ENCODE measurements at places on chromosomes 2 and 18. TPM values are rescaled to one million over a fixed set of nuclear protein-coding genes. Genes with fewer than 3 reads are reported as not detected.

Gene ITGA4
- total RNA-seq = 0.96 TPM

Gene GPBAR1
- total RNA-seq = 1.9 TPM

Gene DRC1
- total RNA-seq = not detected

Gene DNAJC5G
- total RNA-seq = 0.59 TPM

Gene STARD6
- total RNA-seq = not detected

Gene GPR155
- 13.7 TPM for total RNA-seq

GRCh38 chr18:79573921-79574491 is 105.6 kb upstream of the CTDP1 start:
- no peaks in the 10 kb centered on the region for H3K36me3 ChIP-seq
- no peak overlapping the region for H3K27ac ChIP-seq
- DNase-seq = no peak
- H3K4me3 ChIP-seq = no peak overlapping the region

DNA sequence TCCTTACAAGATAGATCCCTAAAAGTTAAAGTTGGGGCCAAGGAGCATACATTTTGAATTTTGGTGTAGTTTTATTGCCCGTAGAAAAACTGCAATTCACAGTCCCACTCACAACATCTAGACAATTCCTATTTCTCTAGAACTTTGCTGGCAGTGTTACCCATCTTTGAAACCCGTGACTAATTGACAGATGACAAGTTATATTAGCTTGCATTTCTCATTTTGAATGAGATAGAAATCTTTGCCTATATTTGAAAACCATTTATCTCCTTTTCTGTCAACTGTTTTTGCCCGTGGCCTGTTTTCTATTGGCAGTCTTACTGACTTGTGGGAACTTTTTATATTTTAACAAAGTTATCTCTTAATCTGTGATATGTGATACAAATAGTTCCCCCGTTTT is 50.0 kb downstream of the OXER1 start:
- DNase-seq = no peak
- no peaks in the 10 kb centered on the region for H3K4me1 ChIP-seq
- peaks cover 4% of the 10 kb centered on the region for H3K36me3 ChIP-seq
- H3K27me3 ChIP-seq = no peaks in the 10 kb centered on the region
- no peak overlapping the region for H3K27ac ChIP-seq

DNA sequence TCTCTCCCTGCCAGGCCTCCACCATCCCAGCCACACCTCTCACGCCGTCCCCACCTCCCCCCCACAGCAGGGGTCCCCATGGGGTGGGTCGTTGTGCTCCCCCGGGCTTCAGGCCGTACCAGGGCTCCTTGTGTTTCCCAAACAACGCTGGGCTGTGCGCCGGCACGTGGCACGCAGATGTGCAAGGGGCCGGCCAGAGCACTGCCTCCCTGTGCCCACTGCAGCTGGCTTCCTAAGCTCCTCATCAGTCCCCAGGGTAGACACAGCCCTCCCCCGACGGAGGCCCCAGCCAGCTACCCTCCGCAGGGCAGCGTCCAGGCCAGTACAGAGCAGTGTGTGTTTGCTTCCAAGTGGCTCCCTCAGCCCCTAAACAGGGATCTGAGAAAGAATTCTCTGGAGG is 34.0 kb downstream of the BIN1 start:
- H3K4me1 ChIP-seq = peaks cover 7% of the 10 kb centered on the region
- H3K27me3 ChIP-seq = no peaks in the 10 kb centered on the region
- no peak overlapping the region for H3K27ac ChIP-seq
- no peak for DNase-seq
- H3K4me3 ChIP-seq = no peak overlapping the region
- no peaks in the 10 kb centered on the region for H3K36me3 ChIP-seq

DNA sequence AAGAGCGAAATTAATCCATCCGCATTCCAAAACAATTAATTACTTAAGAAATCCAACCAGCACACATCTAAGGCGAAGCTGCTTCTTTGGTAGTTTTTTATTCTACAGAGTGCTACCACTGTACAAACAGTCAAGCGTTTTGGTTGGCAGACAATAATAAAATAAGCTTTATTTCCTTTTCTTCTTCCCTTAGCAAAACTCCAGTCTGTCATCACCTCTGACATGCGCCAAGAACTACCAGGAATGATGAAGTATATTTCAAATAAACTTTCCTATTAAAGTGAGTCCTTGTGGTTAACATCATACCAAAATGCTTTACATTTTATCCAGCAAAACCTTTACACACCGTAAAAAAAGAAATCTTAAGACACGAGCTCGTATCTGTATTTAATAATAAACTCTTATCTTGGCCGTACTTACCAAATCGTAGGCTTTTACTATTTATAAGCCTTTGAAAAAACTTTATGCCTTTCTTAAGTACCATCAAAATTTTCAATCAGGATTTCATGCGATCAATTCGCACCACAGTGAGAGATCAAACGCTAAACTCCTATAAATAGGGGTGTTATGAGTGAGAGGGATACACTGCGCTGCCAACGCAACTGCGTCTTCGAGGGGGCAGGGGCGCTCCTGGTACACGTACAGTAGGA is 1.3 kb downstream of the ATL2 start:
- no peak for DNase-seq
- no peaks in the 10 kb centered on the region for H3K36me3 ChIP-seq
- peaks cover 32% of the 10 kb centered on the region for H3K4me1 ChIP-seq
- peak overlapping the region; percentile 95 for H3K27ac ChIP-seq

DNA sequence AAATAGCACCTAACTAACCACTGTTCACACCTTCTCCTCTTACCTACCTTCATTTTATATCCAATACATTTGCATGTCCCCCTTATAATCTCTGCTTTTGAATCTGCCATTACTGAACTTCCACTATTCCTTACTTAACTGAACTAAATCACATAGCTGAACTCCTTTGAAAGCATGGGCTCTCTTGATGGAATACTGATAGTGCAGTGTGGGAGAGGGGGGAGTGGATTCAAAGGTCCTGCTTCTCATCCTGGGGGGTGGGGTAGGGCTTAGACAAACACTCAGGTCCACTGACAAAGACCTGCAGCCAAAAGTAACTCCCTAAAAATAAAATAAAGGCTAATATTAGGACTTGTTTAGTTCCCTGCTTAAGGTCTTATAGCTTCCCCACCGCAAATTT is 8.6 kb downstream of the MCEE start:
- H3K27me3 ChIP-seq = no peaks in the 10 kb centered on the region
- no peak overlapping the region for H3K4me3 ChIP-seq
- DNase-seq = no peak
- no peak overlapping the region for H3K27ac ChIP-seq
- H3K36me3 ChIP-seq = peaks cover 19% of the 10 kb centered on the region

- H3K4me1 ChIP-seq = no peaks in the 10 kb centered on the region
- H3K36me3 ChIP-seq = no peaks in the 10 kb centered on the region
- DNase-seq = peak; percentile 54
- H3K4me3 ChIP-seq = no peak overlapping the region
These were observed 214.7 kb downstream of the CYP26B1 start for GRCh38 chr2:71932780-71933466.

DNA sequence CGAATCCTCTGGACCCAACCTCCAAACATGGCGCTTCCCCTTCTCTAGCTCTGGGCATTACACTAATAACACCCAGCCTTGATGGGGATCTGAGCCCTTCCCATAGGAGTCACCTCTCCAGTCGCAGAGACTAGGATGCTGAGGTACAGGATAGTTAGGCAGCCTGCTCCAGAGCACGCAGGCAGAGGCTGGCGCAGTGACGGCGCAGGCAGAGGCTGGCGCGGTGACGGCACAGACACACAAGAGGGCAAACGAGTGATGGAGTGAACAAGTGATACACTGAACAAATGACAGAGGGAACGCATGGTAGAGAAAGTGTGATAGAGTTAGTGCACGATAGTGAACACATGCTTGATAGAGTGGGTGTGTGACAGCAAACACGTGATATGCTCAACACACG is 518.5 kb downstream of the EIPR1 start:
- no peak overlapping the region for H3K27ac ChIP-seq
- no peaks in the 10 kb centered on the region for H3K4me1 ChIP-seq
- DNase-seq = no peak
- H3K4me3 ChIP-seq = no peak overlapping the region

DNA sequence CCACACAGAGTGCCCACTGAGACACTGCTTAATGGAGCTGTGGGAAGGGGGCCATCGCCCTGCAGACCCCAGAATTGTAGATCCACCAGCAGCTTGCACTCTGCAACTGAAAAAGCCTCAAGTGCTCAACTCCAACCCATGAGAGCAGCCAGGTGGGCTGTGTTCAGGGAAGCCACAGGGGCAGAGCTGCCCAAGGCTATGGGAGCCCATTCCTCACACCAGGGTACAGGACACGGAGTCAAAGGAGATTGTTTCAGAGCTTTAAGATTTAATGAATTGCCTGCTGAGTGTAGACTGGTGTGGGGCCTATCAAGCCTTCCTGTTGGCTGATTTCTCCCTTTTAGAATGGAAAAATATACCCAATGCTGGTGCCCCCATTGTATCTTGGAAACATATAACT is 17.2 kb downstream of the TPO start:
- DNase-seq = no peak
- H3K4me1 ChIP-seq = no peaks in the 10 kb centered on the region
- H3K27ac ChIP-seq = no peak overlapping the region
- H3K36me3 ChIP-seq = no peaks in the 10 kb centered on the region
- no peaks in the 10 kb centered on the region for H3K27me3 ChIP-seq

DNA sequence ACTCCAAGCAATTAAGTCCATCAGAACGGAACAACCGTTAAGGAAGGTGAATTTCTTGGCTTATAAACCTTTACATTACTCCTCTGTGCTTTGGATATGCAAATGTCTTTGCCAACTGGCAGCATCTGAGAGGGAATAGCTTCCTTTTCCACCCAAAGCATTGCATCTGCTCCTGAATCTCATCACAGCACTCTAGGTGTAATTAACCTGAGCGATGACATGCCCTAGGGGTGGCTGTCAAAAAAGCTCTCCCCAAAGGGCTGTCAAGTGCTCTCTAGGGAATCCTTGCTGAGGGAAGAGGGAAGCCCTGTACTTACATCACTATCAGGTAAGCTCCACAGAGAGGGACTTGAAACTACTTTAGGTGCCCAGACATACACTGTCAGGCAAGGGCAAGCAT is 5.5 kb upstream of the SMARCAL1 start:
- no peak overlapping the region for H3K27ac ChIP-seq
- no peak overlapping the region for H3K4me3 ChIP-seq
- H3K36me3 ChIP-seq = no peaks in the 10 kb centered on the region
- no peaks in the 10 kb centered on the region for H3K27me3 ChIP-seq
- peaks cover under 1% of the 10 kb centered on the region for H3K4me1 ChIP-seq

DNA sequence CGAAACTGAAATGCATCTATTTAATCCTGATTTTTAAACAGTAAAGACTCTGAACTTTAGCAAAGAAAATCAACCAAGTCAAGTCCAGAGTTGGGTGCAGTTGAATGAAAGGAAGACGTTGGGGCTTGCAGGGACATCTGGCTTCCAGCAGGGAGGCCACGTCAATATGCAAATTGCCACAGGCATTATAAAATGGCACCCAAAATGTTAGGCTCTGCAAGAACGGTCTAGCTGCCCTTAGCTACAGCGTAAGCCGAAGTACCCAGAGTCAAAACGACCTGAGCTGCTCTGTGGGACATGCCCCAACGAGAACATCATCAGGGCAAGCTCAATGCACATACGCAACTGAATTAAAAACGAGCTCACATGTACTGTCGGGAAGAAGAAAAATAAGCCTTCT is 30.7 kb downstream of the DOCK10 start:
- H3K27ac ChIP-seq = no peak overlapping the region
- no peaks in the 10 kb centered on the region for H3K27me3 ChIP-seq
- H3K36me3 ChIP-seq = no peaks in the 10 kb centered on the region

DNA sequence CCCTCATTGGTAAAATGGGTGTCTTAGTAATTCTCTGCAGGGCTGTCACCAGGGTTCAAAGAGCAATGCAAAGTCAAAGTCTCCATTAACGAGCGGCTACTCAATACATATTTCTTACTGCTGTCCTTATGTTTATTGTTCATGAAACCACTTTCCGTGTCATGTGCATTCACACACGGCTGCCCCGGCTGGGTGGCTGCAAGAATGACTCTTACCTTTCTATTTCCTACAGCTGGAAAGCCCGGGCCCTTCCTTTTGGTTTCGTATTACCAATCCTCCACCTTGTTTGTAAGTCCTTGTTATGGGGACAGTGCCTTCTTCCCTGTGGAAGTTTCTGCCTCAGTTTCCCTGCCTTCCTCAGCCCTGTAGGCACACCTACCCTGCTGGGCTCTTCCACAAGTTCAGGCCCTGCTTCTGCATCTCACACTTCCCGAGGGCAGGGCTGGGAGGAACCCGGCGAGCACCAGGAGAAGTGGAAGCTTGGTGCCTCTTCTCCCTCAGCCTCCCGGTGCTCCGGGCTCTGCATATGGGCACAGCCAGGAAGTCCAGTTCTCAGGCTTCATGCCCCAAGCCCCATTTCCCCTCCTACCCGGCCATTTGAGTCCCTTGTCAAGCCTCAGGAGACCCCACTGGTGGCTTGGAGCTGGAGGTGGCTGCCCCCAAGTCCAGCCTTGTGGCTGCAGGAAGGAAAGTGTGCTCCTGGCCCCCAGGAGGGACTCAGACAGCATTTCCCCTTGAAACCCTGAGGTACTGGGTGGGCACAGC is 18.7 kb upstream of the ACKR3 start:
- H3K4me1 ChIP-seq = no peaks in the 10 kb centered on the region
- no peaks in the 10 kb centered on the region for H3K36me3 ChIP-seq
- H3K4me3 ChIP-seq = no peak overlapping the region
- DNase-seq = no peak

GRCh38 chr2:20609349-20609994 is 41.4 kb downstream of the HS1BP3 start:
- H3K27me3 ChIP-seq = no peaks in the 10 kb centered on the region
- H3K27ac ChIP-seq = peak overlapping the region; percentile 14
- DNase-seq = no peak
- peaks cover 71% of the 10 kb centered on the region for H3K4me1 ChIP-seq
- no peak overlapping the region for H3K4me3 ChIP-seq

- H3K4me3 ChIP-seq = no peak overlapping the region
- peak; percentile 69 for DNase-seq
- H3K36me3 ChIP-seq = no peaks in the 10 kb centered on the region
- no peaks in the 10 kb centered on the region for H3K4me1 ChIP-seq
- no peaks in the 10 kb centered on the region for H3K27me3 ChIP-seq
- no peak overlapping the region for H3K27ac ChIP-seq
These were observed 146.1 kb upstream of the SESTD1 start for GRCh38 chr2:179410552-179411356.

- H3K36me3 ChIP-seq = no peaks in the 10 kb centered on the region
- DNase-seq = no peak
- H3K4me3 ChIP-seq = no peak overlapping the region
- H3K27me3 ChIP-seq = no peaks in the 10 kb centered on the region
- H3K27ac ChIP-seq = no peak overlapping the region
- H3K4me1 ChIP-seq = no peaks in the 10 kb centered on the region
These were observed 151.1 kb downstream of the CCDC148 start for GRCh38 chr2:158305501-158305900.

GRCh38 chr2:149278161-149278871 is 52.1 kb upstream of the LYPD6 start:
- no peak overlapping the region for H3K4me3 ChIP-seq
- no peak overlapping the region for H3K27ac ChIP-seq
- H3K27me3 ChIP-seq = no peaks in the 10 kb centered on the region
- no peaks in the 10 kb centered on the region for H3K36me3 ChIP-seq

DNA sequence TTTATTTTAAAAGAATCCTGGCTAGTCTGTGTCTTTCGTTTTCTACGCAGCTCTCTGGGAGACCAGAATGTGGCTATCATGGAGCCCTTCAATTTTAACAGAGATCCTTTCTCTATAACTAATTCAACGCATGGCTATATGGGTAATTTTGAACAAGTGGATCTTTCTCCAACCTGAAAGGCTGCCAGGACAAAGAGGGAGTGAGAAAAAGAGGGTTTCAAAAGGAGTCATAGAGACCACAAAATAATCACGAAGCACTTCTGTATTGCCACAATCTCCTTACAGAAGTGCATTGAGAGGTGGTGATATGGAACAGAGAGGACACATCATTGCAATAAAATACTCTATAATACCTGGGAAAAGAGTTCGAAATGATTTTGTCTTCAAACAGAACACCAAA is 21.7 kb upstream of the CDH2 start:
- H3K27me3 ChIP-seq = no peaks in the 10 kb centered on the region
- DNase-seq = no peak
- no peak overlapping the region for H3K27ac ChIP-seq
- no peak overlapping the region for H3K4me3 ChIP-seq
- H3K4me1 ChIP-seq = no peaks in the 10 kb centered on the region

All from right atrium auricular region (tissue), 2 donors.